Left hindlimb (tissue), 1 donor: ENCODE measurements at places on chromosomes 5 and 9.
A peak's percentile ranks its signal among the peaks of the same experiment; 100 is the strongest.

DNA sequence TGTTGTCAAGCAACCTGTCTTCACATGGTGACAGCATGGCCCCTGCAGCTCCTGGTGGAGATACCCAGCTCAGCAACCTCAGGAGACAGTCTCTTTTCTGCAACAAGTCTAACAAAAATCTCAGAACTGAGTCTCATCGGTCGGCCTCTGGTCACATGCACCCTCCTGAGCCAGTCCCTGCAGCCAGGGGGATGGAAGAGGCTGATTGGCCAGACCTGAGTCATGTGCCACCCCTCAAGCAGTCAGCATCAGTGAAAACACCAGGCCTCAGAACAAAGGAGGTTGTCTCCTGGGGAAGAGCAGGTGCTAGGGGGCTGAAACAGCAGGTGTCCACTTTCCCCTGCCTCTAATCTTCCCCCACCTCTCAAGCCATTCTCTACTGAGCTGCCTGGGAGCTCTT lies 54.4 kb downstream of the SMIM23 start:
- no peak for DNase-seq

DNA sequence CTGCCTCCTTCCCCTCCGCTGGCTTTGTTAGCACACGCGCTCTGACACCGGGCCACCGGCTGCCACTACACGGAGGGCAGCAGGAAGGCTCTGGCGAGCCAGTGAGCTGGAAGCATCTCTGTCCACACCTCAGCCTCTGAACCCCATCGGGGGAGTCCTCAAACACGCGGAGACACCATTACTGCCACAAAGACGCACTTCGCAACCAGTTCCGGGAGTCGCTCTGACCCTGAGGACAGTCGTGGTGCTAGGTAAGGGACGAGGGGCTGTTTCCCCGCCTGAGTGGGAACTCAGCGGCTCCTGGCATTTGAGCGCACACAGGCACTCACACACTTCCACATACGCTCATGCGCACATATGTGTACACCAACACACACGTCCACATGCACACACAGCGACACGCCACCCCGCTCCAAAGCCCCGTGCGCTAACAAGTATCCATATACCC lies 160.0 kb downstream of the C9orf152 start:
- no peak for DNase-seq

DNA sequence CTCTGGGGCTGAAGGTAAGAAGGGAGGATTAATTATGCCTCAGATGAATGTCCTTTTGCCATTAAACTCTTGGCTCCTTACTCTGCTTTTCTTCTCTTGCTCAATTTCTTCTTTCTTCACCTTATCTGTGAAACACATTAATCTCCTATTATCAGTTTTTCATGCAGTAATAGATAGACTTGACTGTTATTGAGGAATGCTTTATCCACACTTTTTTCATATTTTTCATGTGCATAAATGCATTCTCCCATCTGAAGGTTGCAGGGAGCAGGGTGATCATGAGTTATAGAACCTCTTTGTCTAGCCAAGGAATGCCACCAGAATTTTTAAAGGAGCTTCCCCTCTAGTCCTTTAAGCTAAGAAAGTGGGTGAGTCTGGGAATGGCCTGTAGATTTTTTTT lies 66.4 kb upstream of the CD180 start:
- no peak for DNase-seq

- DNase-seq = peak; percentile 77
Measured at GRCh38 chr5:178331491-178331996, 98.9 kb upstream of the PHYKPL start.

DNA sequence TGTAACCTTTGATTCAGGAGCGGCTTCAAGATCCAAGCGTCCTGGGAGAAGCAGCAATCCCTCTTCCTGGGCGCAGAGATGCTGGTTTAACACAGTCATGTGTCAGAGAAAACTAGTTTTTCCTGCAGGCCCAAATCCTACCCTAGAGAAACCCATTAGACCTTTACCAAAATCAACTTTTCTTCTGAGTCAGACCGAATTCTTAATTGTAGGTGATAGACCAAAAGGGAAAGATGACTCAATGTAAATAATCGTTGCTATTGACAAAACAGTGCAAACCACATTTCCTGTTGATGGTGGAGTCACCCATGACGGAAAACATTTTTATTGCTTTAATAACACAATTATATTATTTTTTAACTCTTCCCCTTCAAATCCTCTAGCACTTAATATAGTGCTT lies 40.1 kb downstream of the SLC1A1 start:
- DNase-seq = no peak

DNA sequence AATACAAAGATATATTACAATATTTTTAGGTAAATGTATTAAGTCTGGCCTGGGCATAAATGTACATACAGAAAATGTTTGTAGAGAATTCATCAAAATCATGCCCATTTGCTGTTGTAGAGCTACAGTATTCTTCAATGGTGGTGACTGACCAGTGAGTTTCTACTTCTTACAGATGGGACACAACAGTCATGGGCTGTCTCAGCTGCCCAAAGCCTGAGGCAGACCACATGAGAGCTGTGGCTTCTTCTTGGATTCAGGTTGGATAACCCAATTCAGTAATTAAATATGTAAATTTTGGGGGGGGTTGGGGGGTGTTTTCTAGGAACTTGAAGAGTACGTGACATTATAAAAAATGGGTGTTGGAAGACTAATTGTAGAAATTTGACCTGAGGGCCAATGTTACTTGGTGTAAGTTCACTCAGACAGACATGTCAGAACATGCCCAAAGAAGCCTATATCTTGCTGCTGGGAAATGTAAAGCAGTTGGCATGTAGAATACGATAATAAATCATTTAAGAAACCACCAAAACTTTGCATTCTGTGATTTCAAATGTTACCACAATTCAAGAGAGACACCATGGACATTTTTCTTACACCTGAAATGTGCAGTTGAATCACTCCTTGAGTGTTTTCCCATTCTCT lies 17.9 kb downstream of the STARD4 start:
- DNase-seq = no peak

DNA sequence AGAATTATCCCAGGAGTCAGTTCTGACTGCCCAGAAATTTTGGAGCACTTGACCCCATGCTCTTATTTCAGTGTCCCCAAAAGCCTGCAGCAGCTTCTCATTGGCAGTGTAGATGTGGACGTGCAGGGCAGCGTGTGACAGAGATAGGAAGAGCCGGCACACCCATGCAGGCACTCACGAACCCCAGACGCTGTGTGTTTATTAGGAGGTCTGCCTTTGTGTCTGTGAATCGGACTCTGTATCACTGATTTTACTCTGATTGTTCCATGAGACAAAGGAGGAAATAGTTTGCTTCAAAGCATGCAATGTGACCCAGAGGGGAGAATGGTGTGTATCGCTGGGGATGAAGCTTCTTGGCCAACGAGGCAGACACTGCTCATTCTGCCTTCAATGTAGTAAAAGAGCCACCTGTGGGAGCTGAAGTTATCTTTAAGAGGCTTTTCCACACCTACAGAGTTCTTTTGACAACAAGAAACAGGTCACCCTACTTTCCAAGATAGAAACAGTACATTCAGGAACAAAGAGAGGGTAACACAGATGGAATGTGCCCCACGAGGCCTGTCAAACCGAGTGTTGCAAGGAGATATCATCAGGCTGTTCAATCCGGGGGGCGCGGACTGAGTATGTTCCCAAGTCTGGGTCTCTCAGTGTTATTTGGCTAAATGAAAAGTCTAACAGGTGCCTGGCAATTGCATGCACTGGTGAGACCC lies 224.0 kb downstream of the NTRK2 start:
- no peak for DNase-seq

- DNase-seq = no peak
Measured at GRCh38 chr5:133219296-133219695, 167.5 kb downstream of the HSPA4 start.

GRCh38 chr5:107794741-107795140 lies 124.0 kb upstream of the EFNA5 start:
- peak; percentile 34 for DNase-seq

- no peak for DNase-seq
Measured at GRCh38 chr5:149490599-149491485, 60.4 kb downstream of the CSNK1A1 start.

DNA sequence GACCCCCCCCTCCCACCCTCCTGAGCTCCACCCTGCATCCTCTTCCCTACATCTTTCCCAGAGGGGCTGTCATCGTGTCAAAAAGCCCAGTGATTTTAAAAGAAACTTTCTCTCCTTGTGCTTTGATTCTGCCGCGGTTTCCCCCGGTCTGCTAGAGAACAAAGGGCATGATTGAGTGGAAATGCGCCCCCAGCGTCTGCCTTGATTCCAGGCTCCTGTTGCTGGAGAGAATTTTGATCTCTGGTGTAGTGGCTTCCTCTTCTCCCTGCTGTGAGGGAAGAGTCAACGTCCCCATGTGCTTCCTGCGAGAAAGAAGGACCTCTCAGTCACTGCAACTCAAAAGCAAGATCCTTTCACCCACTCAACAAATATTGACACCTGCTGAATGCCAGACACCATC lies 61.9 kb upstream of the RAPGEF1 start:
- no peak for DNase-seq

GRCh38 chr5:90916947-90917800 lies 358.6 kb downstream of the ADGRV1 start:
- DNase-seq = no peak

GRCh38 chr9:78592811-78593210 lies 295.9 kb downstream of the PSAT1 start:
- no peak for DNase-seq

DNA sequence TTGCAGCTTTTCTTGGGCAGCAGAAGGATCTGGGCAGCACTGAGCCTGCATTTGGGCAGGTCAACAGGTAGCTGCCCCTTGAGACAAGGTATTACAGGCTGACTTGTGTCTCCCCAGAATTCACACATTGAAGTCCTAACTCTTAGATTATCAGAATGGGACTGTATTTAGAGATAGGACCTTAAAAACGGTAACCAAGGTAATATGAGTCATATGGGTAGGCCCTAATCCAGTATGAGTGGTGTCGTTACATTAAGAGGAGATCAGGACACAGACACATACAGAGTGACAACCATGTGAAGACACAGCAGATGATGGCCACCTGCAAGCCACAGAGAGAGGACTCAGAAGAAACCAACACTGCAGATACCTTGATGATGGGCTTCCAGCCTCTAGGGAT lies 3.2 kb downstream of the C1QTNF2 start:
- no peak for DNase-seq

DNA sequence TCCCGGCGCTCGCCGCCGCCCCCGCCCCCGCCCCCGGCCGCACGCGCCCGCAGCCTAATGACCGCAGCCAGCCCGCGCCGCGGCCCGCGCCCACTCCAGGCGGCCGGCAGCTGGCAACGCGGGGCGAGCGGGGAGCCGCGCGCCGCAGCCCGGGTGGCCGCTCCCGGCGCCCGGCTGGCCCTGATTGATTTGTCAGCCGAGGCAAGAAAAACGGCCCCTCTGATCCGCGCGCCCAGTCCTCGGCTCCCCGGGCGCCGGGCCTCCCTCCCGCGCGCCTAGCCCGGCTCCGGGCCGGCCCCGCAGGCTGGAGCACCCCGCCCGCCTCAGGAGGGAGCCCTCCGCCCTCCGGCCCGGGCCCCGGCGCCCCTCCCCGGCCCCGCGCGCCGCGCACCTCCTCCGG lies 11.9 kb upstream of the LHX2 start:
- no peak for DNase-seq

DNA sequence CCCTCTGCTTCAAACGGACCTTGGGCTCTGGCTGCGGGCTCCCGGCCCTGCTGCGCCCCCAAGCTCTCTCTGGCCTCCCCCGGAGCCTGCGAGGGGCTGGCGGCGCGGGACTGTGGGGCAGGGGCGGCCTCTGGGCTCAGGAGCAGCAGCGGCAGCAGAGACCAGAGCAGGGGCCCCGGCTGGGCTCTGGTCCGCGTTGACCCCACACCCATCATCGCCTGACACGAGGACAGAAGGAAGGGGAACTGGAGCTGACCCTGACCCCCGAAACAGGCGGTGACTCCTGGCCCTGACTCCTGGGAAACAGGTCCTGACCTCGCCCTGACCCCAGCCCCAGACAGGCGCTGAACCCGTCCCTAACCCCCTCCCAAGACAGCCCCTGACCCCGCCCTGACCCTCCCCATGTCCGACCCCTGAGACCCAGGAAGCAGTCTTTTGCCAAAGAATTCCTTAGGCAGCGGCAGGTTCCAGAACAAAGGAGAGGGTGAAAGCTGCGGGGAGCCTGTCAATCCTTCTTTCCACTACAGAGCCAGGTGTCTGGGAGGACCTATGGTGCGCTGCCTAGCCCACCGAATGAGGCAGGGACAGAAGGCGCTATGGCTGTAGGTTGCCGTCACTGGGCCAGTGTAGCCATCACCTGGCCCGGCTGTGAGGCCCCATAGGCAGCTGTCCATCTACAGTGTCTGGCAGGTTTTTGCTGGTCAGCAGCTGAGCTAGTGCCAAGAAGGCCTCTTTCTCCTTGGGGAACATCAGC lies 74.7 kb upstream of the SPTLC1 start:
- DNase-seq = no peak

- no peak for DNase-seq
Measured at GRCh38 chr5:146574713-146575112, 58.7 kb upstream of the GPR151 start.

GRCh38 chr9:86605303-86605702 lies 251.1 kb upstream of the TUT7 start:
- no peak for DNase-seq

DNA sequence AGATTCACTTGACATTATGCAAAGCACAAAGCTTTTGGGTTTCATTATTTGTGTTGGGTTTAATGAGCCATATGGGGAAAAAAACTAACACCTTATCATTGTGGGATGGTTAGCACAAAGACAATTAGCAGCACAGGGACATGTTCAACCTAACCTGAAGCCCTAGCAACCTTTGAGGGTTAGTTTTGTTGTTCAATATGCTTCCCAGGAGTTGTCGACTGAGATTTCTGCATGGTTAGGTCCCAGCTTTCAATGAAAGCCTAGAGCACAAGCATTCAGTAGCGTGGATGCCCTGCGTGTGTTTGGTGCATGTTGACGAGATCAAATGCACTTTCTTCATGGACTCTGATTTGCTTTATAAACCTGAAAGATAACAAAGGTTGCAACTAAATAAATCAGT lies 565.2 kb upstream of the TLE4 start:
- DNase-seq = no peak

GRCh38 chr9:85964949-85965348 lies 24.0 kb downstream of the NAA35 start:
- no peak for DNase-seq

- DNase-seq = no peak
Measured at GRCh38 chr5:78354066-78354670, 6.2 kb upstream of the SCAMP1 start.

DNA sequence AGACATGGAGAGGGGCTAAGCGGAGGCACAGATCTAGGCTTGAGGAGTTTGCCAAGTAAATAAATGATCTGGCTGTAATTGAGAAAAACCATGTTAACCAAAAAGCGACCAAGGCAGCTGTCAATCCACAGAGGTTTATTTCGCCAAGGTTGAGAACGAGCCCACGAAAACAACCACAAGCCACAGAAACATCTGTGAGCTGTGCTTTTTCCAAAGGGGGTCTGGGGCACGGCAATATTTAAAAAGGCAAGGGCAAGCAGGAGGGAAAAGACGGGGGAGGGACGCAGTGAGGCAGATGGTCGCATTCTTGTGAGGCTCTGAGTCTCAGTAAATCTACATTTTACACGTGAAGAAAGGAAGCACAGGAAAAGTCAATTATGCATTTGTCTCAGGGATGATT lies 25.4 kb downstream of the CCT5 start:
- no peak for DNase-seq
